T-helper 17 cell (primary cell): ENCODE measurements at places on chromosomes 3 and 15. TPM values are rescaled to one million over a fixed set of nuclear protein-coding genes. Genes with fewer than 3 reads are reported as not detected.
A peak's percentile ranks its signal among the peaks of the same experiment; 100 is the strongest.

LRTM1 gene
- total RNA-seq: not detected

TRAT1 gene
- total RNA-seq: 100 TPM

NDUFAF3 gene
- 62.9 TPM for total RNA-seq

PARP14 gene
- 46.8 TPM for total RNA-seq

TLR9 gene
- not detected for total RNA-seq

- H3K36me3 ChIP-seq: no peaks in the 10 kb centered on the region
- DNase-seq: no peak
- no peak overlapping the region for H3K27ac ChIP-seq
- H3K27me3 ChIP-seq: no peaks in the 10 kb centered on the region
- no peak overlapping the region for H3K4me3 ChIP-seq
- H3K4me1 ChIP-seq: no peaks in the 10 kb centered on the region
Observed at GRCh38 chr3:63724987-63725386, 72.5 kb downstream of the SNTN start.

- H3K27me3 ChIP-seq: no peaks in the 10 kb centered on the region
- no peak overlapping the region for H3K4me3 ChIP-seq
- no peak overlapping the region for H3K27ac ChIP-seq
- peaks cover 17% of the 10 kb centered on the region for H3K4me1 ChIP-seq
Observed at GRCh38 chr3:71322154-71322553, 261.4 kb downstream of the FOXP1 start.

- no peak for DNase-seq
- no peaks in the 10 kb centered on the region for H3K27me3 ChIP-seq
- H3K4me3 ChIP-seq: no peak overlapping the region
- no peak overlapping the region for H3K27ac ChIP-seq
- no peaks in the 10 kb centered on the region for H3K4me1 ChIP-seq
- no peaks in the 10 kb centered on the region for H3K36me3 ChIP-seq
Observed at GRCh38 chr3:117408811-117409210, 699.2 kb downstream of the TUSC7 start.

GRCh38 chr15:57537072-57537471, 54.6 kb upstream of the MYZAP start:
- no peak overlapping the region for H3K27ac ChIP-seq
- DNase-seq: no peak
- H3K4me3 ChIP-seq: no peak overlapping the region
- peaks cover 3% of the 10 kb centered on the region for H3K4me1 ChIP-seq

DNA sequence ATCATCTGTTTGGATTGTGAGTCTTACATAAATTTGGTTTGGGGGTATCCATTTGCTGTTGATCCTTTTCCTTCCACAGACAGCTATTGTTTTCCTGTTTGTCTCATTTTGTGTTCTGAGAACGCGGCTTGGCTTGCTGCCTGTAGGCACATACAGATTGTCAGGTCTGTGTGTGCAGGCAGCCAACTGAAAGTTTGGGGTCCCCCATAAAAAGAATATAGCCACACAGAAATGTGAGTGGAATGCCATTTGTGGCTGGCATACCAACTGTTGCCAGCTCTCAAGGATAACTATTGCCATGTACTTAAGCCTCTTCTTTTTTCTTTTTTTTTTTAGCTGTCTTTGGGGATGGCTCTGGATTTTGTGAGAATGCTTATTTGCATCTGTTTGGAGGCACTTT, 1308.0 kb downstream of the ROBO1 start:
- H3K27me3 ChIP-seq: no peaks in the 10 kb centered on the region
- H3K27ac ChIP-seq: no peak overlapping the region
- no peaks in the 10 kb centered on the region for H3K4me1 ChIP-seq
- H3K36me3 ChIP-seq: peaks cover 2% of the 10 kb centered on the region
- no peak overlapping the region for H3K4me3 ChIP-seq

- no peak overlapping the region for H3K27ac ChIP-seq
- peaks cover 7% of the 10 kb centered on the region for H3K4me1 ChIP-seq
- H3K4me3 ChIP-seq: no peak overlapping the region
- no peak for DNase-seq
- H3K27me3 ChIP-seq: peaks cover 5% of the 10 kb centered on the region
Observed at GRCh38 chr15:77098572-77098971, 27.7 kb upstream of the TSPAN3 start.

- H3K27me3 ChIP-seq: no peaks in the 10 kb centered on the region
- H3K36me3 ChIP-seq: peaks cover 7% of the 10 kb centered on the region
- H3K27ac ChIP-seq: peak overlapping the region; percentile 57
- peaks cover 16% of the 10 kb centered on the region for H3K4me1 ChIP-seq
Observed at GRCh38 chr15:50653156-50653743, 33.3 kb downstream of the TRPM7 start.

GRCh38 chr3:127123533-127123932, 69.4 kb upstream of the PRR23E start:
- no peak for DNase-seq
- no peaks in the 10 kb centered on the region for H3K36me3 ChIP-seq
- peaks cover 38% of the 10 kb centered on the region for H3K27me3 ChIP-seq

DNA sequence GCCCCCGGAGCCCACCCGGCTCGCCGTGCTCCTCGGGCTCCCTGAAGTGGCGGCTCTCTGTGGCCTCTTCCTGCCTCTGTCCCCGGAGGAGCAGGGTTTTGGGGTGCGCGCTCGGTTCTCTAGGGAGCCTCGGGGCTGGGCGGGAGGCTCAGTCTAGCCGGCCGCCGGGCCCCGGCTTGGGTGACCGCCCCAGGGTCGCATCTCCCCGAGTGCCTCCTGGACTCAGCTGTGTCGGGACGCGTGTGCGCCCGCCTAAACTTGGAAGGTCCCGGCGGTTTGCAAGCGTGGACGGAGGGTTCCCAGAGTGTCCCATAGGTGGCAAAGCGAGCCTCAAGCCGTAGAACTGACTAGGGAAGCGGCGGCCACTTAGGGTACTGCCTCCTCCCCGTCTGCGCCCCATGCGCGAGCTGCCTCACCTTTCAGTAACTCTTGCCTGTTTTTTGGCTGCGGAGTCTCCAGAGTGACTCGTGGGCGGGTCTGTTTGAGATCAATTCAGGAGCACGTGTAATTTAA, 601 bp downstream of the ACTL6A start:
- no peaks in the 10 kb centered on the region for H3K27me3 ChIP-seq
- peak overlapping the region; percentile 89 for H3K27ac ChIP-seq
- DNase-seq: peak; percentile 58
- peaks cover 27% of the 10 kb centered on the region for H3K4me1 ChIP-seq
- H3K36me3 ChIP-seq: no peaks in the 10 kb centered on the region

DNA sequence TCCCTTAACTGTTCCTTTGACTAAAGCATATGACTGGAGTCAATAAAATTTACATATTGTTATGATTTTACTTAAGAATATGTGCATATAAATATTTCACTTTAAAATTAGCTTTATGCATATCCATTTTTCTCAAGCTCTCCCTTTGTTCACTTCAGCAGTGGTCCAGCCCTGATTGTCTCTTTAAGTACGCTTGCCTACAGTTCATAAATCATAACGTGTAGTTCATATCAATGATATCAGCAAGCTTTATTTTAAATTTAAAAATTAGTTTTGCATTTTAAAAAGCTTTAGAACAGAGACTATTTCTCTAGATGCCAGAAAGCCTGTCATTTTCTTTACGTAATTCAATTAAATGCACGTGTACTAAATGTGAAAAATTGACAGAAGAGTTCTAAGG, 721.9 kb downstream of the OTOL1 start:
- H3K4me1 ChIP-seq: no peaks in the 10 kb centered on the region
- no peaks in the 10 kb centered on the region for H3K36me3 ChIP-seq
- no peaks in the 10 kb centered on the region for H3K27me3 ChIP-seq
- no peak overlapping the region for H3K4me3 ChIP-seq

DNA sequence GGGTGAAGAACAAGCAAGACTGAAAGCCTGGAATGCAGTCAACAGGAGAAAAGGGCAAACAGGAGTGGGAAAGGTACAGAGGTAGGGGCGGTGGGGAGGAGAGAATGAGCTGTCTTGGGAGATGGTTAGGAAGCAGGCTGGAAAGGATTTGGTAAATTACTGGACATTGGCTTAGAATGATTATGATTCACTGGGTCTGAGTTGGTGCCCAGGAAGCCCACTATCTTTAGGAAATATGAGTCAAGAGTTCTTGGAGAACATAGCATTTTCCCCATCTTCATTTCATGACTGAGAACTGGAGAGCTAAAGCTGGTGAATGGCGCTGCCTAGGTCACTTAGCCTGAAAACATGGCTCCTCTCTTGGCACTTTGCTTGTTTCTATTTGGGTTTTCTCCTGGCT, 74.7 kb upstream of the C3orf80 start:
- no peak overlapping the region for H3K4me3 ChIP-seq
- no peaks in the 10 kb centered on the region for H3K4me1 ChIP-seq
- no peak overlapping the region for H3K27ac ChIP-seq
- DNase-seq: no peak
